NCI-H187 (cell line): ENCODE measurements at places on chromosomes 12 and 14.

DNA sequence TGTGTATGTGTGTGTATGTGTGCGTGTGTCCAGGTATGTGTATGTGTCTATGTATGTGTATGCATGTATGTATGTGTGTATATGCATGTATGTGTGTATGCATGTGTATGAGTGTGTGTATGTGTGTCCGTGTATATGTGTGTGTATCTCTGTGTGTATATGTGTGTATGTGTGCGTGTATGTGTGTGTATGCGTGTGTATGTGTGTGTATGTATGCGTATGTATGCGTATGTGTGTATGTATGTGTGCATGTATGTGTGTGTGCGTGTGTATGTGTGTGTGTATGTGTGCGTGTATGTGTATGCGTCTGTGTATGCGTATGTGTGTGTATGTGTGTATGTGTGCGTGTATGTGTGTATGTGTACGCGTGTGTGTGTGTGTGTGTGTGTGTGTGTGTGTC lies 31.6 kb downstream of the CHST11 start:
- no peak for DNase-seq

DNA sequence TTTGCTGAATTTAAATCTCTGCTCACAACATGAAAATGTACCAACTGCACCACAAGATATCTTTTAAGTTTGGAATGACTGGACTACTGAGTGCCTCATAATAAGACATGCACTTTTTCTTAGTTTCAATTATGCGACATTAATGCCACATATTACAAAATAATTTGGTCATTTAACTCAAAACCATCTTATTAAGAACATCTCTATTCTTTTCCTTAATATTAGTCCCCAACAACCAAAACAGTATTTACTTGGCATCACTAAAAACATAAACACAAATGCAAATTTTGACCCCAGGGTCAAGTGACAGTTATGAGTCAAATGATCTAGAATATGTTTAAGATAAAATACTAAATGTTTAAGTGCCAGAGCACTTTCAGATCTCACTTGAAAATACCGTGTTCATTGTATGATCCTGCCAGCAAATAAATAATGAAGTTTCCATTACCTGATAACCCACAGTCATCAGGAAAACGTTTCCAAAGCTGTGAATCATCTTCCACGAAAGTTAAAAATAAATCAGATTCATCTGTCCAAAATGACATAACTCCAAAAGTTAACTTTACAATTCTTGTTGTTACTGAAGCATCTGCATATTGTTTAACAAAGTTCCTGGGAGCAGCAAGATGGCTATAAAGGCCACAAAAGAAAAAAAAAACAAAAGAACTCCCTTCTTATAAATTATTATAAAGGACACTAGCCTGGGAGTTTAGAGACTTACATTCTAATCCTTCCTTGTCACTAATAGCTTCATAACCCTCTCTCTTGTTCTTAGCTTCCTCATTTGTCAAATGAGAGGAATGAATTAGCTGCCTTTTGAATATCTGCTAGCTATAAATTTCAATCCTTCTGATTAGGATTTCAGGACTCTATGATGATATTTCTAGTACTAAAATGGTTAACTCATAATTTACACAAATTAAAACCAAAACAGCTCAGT lies 30.5 kb upstream of the AP4S1 start:
- DNase-seq, result no peak

DNA sequence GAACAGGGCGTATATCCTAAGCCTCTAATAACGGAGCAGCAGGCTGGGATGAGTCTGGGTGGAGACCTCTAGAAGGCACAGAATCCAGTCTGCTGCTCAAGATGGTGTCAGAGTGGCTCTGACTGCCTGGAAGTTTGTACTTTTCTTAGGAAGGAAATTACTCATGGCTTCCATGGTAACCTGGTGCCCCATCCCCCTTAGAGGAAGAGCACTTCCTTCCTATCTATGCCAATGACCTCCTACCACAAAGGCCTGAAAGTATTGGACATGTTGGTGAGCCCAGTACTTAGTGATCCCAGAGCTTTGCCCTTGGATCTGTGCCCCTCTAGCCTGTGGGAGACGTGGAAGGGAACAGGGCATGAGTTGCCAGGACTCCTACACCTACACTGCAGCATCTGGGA lies 1.5 kb downstream of the BATF start:
- DNase-seq, result no peak

- DNase-seq, result no peak
Measured at GRCh38 chr12:26799741-26800140, 33.3 kb downstream of the ITPR2 start.

DNA sequence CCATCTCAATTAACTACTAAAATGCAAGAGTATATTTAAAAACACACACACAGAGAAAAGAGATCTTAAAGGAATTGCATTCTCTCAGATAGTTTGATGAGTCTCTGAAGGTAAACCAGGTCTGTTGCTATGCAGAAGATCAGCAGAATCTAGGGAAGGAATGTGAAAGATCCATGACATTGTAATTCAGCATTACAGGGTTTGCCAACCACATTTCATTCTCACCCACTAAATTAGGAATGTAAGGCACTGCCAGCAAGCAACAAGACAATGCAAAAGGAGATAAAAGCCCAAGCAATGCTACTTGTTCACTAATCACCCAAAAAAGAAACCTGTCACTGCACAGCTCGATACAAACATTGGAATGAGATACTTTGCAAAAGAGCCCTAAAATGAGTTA lies 106.3 kb downstream of the LRIG3 start:
- no peak for DNase-seq

DNA sequence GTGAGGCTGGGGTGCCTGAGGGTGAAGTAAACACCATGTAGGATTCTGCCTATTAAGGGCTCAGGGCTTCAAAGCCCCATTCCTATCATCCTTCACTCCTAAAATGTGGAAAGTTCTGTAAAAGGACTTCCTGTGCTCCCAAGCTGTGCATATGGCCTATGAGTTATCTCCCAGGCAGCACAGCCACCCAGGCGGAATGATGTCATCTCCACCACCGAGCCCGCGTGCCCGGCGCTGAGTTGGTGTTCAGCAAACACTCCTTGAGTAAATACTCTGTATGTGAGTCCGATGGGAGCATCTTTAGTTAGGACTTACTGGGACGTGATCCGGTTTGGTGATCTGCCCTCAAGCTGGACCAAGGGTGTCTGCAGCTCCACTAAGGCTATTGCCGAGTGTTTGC lies 437.3 kb downstream of the MED13L start:
- no peak for DNase-seq

- DNase-seq, result no peak
Measured at GRCh38 chr12:132061641-132062430, 82.3 kb downstream of the DDX51 start.

- DNase-seq, result no peak
Measured at GRCh38 chr12:25557830-25558436, 4.8 kb upstream of the LMNTD1 start.

- DNase-seq, result no peak
Measured at GRCh38 chr12:133010657-133011297, 24.6 kb downstream of the ZNF26 start.

GRCh38 chr14:80538633-80539375 lies 327.5 kb upstream of the DIO2 start:
- DNase-seq, result no peak

DNA sequence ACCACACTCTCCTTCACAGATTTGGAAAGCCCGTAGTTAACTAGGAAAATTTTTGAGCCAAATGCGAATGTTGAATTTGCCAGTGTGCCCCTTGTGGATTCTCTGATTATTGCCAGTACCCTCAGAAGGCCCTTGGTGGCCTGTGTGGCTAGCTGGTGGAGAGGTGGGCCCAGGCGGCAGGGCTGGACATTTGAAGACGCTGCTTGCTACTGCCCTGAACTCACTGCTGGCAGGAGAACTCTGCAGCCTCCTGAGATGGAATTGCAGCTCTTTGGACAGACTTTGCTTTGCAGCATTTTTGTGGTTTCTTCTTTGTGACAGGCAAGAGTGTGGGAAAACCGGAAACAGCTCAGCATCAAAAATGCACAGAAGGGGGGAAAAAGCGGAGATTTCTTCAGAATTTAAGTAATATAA lies 97.6 kb downstream of the TGFB3 start:
- no peak for DNase-seq

GRCh38 chr12:24913130-24913529 lies 35.8 kb downstream of the BCAT1 start:
- no peak for DNase-seq

GRCh38 chr12:92030618-92031017 lies 115.0 kb downstream of the BTG1 start:
- DNase-seq, result no peak

- DNase-seq, result no peak
Measured at GRCh38 chr12:14395074-14395778, 29.7 kb downstream of the ATF7IP start.

GRCh38 chr14:89773151-89773550 lies 181.4 kb downstream of the EFCAB11 start:
- no peak for DNase-seq

GRCh38 chr12:115207216-115207915 lies 523.4 kb upstream of the TBX3 start:
- DNase-seq, result no peak

DNA sequence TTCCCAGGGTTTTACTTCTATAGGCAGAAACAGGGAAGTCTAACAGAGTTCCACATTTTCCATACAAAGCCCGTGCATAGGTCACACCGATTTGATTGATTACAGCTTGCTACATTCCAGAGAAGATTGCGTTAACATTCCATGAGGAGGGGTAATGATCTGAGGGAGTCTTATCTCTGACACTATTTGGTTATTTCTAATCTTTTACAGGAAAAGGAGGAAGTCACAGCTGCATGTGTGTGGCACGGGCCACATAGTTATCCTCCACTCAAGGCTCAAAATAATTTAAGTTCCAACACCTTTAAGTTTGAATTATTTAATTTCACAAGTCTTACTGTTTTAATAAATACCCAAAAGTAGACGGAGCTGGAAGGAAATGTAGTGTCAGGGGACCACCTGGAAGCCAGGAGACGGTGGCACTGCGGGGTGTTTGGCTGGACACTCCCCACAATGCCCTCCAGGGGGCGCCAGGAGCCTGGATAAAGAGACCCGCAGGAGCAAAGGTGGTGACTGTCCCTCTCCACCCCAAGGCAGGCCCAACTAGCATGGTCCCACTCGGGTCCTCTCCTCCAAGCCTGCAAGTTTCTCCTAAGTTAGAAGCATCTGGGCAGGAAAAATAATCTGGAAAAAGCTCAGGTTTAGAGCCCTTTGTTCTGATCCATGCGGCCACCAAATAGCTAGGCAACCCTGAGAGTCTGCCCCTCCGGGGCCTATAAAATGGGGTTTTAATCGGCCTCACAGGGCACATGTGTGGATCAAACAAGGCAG lies 20.2 kb downstream of the KRT8 start:
- peak; percentile 78 for DNase-seq
